ENCODE measurements at places on chromosomes 16 and 17. TPM values are rescaled to one million over a fixed set of nuclear protein-coding genes. Genes with fewer than 3 reads are reported as not detected.

ABCA6 gene
- 31.8 TPM for total RNA-seq

KRT20 gene
- total RNA-seq = not detected

CLEC18A gene
- total RNA-seq = under 0.01 TPM

MT1G gene
- not detected for total RNA-seq

OR4D1 gene
- not detected for total RNA-seq

MEFV gene
- 0.52 TPM for total RNA-seq

MT1E gene
- 18.8 TPM for total RNA-seq

SOX8 gene
- total RNA-seq = 26.1 TPM

SLC5A10 gene
- total RNA-seq = not detected

Measured in skeletal muscle tissue (tissue), 5 donors.